ENCODE measurements at places on chromosomes 5 and 9.
A peak's percentile ranks its signal among the peaks of the same experiment; 100 is the strongest.

DNA sequence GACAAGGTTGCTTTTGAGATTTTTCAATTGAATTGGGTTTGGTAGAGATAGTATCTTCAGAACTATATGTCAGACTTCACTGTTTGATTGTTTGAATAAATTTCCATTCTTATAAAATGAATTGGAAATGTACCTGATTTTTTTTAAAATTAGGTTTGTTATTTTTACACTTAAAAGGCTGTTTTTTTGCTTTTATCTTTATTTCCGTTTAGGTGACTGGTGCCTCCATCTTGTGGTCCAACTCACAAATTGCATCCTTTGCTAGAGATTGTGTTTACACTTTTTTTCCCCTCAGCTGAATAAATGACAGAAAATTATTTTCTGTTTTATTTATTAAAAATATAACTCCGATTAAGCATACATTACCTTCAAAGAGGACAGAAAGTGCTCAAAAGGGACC, 15.6 kb downstream of the NDUFAF2 start:
- no peak for DNase-seq

- DNase-seq, result no peak
Observed at GRCh38 chr5:96054311-96055030, 92.8 kb upstream of the ELL2 start.

DNA sequence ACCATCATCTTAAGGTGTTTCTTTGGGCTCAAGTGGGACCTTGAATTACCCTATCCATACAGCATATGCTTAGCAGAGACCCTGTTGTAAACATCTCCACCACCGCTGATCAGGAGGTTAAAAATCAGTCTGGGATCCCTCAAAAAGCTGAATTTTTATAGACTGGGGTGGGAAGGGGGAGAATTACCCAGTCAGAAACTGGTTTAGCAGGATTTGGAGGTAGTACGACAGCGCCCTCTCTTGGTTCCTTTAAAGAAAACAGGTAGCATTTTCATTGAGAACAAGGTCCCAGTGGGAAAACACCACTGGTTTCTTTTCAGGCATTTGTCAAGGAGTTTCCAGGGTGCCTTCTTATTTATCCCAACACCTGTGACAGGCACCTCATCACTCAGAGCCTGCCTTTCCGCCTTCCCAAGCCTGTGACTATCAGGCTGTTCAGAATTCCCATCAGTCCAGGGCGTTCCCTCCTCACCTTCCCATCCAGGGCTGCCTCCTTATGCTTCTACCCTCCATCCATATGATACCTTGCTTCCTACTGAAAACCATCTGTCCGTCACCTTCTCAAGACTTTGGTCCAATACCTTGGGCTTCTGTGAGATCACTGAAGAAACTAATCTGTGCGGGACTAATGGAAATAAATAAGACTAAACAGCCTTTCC, 203.8 kb upstream of the RAI14 start:
- DNase-seq, result peak; percentile 33

- DNase-seq, result no peak
Observed at GRCh38 chr9:134633362-134634142, 8.1 kb upstream of the COL5A1 start.

DNA sequence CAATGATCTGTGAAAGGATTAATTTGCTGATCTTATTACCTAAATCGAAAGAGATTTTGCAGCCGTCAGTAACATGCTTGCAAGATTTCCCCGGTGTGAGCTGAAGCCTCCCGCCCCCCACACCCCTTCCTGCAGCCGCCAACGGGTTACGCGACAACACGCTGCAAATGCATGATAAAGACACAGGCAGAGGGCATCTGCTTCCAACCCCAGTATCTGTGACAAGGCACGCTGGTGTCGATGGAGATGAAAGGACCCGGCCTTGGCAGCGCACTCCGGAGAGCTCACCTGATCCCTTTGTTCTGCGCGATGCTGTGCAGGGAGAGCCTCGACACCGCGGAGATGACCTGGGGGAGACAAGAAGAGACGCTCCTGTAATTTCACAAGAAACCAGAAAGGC, 122.9 kb upstream of the SARDH start:
- no peak for DNase-seq

DNA sequence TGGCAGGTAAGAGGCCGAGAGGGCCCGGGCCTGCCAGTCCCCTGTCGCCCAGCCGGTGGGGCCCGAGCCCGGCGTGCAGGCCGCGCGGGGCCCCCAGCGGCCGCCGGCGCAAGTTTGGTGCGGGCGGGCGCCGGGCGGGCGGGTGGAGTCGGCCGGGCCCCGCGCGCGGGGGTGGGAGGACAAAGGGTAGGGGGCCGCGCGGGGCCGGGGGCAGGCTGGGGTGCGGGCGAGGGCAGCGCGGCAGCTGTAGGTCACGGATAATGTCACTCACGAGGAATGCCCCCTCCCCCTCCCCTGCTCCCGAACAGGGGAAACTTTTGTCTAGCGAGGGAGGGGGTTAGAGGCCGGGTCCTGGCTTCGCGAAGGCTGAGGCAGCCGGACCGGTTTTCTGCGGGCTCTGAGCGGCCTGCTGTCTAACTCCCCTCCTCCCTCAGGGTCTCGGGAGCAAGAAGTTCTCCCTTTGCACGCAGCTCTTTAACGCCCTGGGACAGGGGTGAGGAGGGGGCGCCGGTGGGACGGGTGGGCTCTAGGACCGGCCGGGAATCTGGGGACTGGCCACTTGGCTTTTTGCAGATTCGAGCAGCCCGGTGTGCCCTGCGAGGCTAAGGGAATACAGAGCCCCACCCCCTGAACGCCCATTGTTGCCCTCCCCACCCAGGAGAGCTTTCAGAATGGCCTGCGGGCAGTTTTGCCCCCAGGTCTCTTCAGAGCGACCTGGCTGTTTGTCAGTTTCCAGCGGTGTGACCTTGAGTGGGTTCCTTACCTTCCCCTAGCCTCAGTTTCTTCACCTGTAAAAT, 21.3 kb upstream of the NDST1 start:
- peak; percentile 40 for DNase-seq

- DNase-seq, result no peak
Observed at GRCh38 chr9:86754581-86755560, 192.4 kb downstream of the GAS1 start.

- DNase-seq, result no peak
Observed at GRCh38 chr9:117723986-117724625, 19.9 kb downstream of the TLR4 start.

- no peak for DNase-seq
Observed at GRCh38 chr9:122122903-122123632, 30.0 kb upstream of the TTLL11 start.

DNA sequence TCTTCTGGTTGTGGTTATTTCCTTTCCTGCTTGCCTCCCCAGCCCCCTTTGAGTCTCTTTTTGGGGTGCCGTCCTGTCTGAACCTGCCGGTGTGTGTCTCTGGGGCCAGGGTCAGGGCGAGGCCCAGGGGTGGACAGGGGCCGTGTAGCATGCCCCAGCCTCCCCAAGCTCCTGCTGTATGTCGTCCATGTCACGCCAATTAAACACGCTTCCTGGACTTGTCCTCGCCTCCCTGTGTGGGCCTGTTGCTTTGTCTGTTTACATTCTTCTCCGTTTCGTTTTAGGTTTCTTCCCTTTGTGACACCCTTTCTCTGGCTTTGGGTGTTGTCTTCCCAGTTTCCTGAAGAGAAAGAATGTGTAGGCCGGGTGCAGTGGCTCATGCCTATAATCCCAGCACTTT, 28.5 kb upstream of the HMCN2 start:
- DNase-seq, result no peak

- DNase-seq, result no peak
Observed at GRCh38 chr9:133645021-133645765, 9.0 kb downstream of the DBH start.

- DNase-seq, result no peak
Observed at GRCh38 chr5:148932355-148932935, 106.0 kb downstream of the ADRB2 start.

GRCh38 chr9:84748112-84748511, 78.6 kb downstream of the NTRK2 start:
- DNase-seq, result no peak

- no peak for DNase-seq
Observed at GRCh38 chr5:149297340-149298025, 25.8 kb downstream of the AFAP1L1 start.

Measured in DMS 273 treated with DMSO at 0.1 percent for 48 hours (cell line).